SK-N-MC (cell line): ENCODE measurements at places on chromosomes 7 and 10.

- no peak for DNase-seq
These were observed 34.8 kb upstream of the KLF14 start for GRCh38 chr7:130768854-130769253.

- no peak for DNase-seq
These were observed 574 bp upstream of the IL6 start for GRCh38 chr7:22726345-22726906.

DNA sequence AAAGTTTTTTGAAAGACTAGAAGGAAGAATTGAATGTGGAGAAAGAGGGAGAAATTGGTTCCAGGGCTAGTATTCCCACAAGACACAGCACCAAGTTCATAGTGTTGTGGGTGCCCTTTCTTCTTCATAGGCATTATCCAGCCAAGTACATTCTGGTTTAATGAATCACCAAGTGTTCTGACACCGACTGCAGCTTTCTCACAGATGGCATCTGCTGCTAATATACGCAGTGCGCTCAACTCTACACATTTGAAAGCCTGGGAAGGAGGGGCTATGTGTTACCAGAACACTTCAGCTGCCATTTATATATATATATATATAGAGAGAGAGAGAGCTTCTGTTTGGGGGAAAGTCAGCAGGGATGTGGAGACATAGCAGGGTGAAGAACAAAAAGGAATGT, 1168.4 kb downstream of the GATA3 start:
- no peak for DNase-seq

GRCh38 chr10:89213191-89213808, 6.2 kb upstream of the CH25H start:
- DNase-seq, result no peak

DNA sequence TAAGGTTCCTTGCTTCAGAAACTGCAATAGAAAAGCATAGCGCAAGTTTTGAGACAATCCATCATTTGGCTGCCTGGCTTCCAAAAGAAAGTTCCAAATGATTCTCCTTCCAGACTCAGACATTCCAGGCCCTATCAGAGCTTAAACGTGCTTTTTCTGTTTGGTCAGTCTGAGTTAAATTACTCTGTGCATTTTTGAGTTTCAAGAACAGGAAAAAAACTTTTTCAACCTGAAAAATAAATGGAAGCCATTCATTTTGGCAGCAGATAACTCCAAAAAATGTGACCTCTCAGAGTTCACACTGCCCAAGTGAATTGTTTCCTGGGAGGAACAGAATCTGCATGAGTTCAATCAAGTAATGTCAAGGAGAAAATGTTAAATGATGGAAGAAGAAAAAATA, 354.2 kb downstream of the CXCL12 start:
- no peak for DNase-seq

GRCh38 chr7:130908345-130909160, 174.5 kb upstream of the KLF14 start:
- no peak for DNase-seq

DNA sequence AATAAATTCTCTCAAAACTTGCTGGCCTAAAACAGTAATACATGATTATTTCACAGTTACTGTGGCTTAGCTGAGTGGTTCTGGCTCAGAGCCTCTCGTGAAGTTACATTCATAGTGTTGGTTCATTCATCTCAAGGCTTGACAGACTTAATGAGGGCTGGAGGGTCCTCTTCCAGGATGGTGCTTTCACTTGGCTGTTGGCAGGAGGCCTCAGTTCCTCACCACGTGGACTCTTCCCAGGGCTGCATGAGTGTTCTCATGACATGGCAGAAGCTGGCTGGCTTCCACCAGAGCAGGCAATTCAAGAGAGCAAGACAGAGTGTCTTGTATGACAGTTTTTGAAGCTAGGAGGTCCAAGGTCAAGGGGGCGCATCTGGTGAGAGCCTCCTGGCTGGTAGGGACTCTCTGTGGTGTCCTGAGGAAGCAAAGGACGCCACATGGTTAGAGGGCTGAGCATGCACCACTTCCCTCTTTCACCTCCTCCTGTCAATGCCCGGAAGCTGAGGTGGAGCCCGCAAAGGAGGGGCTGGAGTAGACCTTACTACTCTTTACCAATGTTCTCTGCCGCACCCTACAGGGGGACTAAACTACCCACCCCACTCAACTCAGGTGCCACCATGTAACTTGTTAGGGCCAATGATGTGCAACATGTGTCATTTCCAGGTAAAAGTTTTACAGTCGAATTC, 58.2 kb upstream of the YAE1 start:
- no peak for DNase-seq

DNA sequence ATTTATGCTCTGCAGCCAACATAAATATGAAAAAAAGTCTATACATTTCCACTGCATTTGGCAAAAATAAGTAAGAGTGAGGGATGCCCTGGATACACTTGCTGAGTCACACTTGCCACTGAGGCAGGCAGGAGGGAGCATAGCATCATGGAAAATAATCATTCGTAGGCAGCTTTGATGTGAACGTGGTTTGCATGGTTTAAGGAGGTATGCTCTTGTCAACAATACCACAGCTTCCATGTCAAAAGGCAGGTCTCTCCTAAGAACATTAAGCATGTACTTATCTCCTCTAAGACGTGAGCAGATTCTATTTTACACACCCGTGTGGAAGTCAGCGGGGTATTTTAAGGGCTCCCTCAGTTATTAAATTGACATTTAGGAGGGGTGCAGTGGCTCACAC, 89.2 kb upstream of the WDR11 start:
- DNase-seq, result no peak

DNA sequence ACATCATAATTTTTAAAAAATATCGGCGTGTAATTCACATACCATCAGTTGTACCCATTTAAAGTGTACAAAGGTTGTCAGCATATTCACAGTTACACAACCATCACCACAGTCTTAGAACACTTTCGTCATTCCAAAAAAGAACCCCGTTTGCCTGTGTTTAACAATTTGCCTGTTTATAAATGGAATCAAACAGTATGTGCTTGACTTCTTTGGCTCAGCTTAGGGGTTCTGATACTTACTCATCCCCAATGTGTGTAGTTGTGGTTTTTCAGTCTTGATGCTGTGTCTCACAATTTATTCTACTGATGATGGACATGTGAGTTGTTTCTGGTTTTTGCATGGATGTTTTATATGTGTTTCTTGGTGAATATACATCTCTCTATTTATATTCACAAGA, 50.0 kb downstream of the PRPF18 start:
- DNase-seq, result no peak

GRCh38 chr7:103932389-103932788, 57.1 kb downstream of the RELN start:
- no peak for DNase-seq

GRCh38 chr10:59970396-59971368, 64.3 kb upstream of the CCDC6 start:
- DNase-seq, result no peak

- no peak for DNase-seq
These were observed 19.2 kb upstream of the SMO start for GRCh38 chr7:129169171-129169671.

DNA sequence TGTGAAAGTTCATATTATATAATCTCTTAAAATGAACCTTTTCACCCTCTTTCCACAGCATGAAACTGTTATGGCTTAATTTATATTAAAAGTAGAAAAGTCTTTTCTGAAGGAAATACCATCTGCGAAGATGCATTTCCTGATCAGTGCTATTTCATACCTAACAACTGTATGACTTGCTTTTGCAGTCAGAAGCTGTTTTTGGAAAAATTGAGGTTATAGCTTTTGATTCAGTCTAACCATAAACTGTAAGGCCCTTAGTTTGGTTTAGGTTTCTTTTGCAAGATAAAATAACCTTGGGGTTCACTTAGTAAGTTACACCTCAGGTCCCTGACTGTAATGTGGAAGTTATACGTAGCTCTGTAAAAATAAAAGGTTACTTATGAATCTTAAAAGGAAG, 22.7 kb upstream of the PARP12 start:
- no peak for DNase-seq

DNA sequence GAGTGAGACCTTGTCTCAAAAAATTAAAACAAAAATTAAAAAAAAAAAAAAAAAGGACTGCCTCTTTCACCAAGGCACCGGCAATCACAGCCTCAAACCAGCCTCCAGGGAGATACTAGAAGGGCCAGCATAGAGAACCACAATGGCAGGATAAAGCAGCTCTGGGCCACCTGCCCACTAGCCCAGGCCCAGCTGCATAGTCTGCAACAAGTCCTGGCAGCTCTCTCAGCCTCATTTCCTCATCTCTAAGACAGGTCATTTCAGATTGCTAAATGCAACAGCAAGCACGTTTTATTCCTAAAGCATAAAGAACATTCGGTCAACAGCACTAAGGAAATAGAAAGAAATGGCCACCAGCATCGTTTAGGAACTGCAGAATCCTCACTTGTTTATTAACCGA, 28.8 kb downstream of the XPNPEP1 start:
- no peak for DNase-seq
